ENCODE measurements at places on chromosomes 3 and 15.

GRCh38 chr15:67276666-67277065 is 22.1 kb downstream of the IQCH start:
- no peak for DNase-seq

GRCh38 chr3:157101486-157101885 is 58.5 kb downstream of the CCNL1 start:
- no peak for DNase-seq

GRCh38 chr15:61702224-61703020 is 357.8 kb downstream of the VPS13C start:
- DNase-seq, result no peak

GRCh38 chr3:141272906-141273662 is 41.5 kb downstream of the PXYLP1 start:
- no peak for DNase-seq

- DNase-seq, result no peak
Observed at GRCh38 chr3:70256566-70256965, 55.9 kb downstream of the MDFIC2 start.

GRCh38 chr3:129059311-129059958 is 1.1 kb upstream of the GP9 start:
- DNase-seq, result no peak

DNA sequence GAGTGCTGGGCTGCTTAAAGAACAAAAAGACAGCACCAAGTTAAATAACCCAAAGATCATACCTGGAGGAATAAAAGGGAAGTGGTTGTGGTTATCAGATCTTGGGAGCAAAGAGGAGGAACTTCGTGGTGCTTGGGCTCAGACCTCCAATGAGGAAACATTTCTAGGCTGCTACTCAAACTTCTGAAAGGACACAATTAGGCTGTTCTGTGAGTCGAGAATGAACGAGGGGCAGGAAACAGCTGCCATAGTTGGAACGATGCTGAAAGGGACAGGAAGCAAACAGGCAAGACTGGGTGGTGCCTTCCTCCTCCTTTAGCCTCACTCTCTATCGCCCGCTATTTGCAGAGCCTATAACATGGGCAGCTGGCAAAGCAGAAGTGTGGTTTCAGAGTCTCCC is 276.3 kb upstream of the ARRDC4 start:
- DNase-seq, result no peak

DNA sequence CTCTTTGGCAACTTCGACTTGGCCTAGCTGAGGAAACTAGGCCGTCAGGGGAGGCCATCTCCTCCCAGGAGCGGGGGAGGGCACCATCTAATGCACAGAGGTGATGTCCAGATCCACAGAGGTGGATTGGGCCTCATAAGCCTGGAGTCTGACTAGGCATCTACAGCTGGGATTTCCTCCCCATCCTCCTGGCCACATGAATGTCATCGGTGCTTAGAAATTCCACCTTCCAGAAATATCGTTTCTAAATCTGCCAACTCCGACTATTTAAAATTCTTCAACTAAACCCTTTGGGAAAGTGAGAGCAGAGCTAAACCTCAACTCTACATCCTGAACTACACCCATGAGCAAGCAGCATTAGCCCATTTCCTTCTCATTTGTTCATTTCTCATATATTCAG is 118.7 kb downstream of the WNT5A start:
- DNase-seq, result no peak

DNA sequence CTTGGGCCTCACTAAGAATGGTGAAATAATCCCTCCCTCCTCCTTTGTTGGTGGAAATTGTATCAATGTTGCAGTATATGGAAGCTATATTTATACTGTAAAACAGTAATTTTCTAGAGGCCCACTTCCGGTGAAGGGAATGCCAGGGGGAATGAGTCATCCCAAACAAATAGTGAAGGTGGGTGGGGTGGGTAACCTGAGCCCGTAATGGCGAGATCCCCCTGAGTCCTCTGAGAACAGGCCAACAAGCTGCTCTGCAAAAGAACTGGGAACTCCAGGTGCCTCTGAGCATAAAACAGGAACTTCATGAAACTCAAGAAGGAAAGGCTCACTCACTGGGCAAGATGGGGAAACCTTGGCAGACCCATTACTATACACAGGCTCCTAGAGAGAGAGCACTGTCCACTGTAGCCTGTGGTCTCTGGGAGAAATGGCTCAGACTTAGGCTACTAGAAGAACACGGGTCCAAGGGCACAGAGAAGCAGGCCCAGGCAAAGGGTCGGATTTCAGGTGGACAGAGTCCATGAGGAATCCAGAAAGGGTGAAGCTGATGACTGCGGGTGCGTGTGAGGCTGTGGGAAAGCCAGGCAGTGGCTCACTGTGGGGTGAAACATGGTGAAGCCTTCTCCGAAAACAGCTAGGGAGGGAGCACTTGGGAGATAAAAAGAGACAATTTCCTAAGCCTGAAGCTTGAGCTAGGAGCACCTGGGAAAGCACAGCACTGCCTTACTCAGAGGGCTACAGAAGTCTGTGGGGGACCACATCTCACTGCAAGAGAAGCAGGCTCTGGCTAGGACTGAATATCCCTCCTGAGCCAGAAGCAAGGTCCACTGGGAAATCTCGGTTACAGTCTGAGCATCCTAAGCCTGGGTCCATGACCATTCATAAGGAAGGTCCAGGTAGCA is 19.8 kb downstream of the LARP6 start:
- DNase-seq, result no peak

DNA sequence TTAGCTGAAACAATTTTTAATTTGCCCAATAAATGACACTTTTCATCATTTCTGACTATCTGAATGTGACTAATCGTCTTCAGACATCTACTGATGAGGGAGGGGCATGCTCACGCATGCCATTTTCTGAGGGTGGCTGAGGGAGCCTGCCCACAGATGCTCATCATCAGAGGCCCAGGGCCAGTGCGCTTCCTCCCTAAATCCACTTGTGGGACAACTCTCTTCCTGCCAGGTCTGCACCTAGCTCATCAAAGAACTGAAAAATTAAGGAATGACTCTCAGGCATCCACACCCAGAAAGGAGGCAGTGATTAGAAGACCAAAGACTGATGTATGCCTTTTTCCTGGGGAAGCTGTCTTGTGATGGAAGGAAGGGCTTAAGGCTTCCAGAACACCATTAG is 22.8 kb downstream of the RTP3 start:
- no peak for DNase-seq

DNA sequence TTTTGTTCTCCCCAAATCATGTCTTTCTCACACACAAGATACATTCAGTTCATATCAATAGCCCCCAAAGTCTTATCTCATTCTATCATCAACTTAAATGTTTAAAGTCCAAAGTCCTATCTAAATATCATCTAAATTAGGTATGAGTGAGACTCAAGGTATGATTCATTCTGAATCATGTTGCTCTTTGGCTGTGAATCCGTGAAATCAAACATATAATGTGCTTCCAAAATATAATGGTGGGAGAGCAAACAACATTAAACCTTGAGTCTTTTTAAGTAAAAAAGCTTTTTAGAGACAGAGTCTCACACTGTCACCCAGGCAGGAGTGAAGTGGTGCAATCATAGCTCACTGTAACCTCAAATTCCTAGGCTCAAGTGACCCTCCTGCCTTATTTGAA is 139.1 kb downstream of the SAMMSON start:
- no peak for DNase-seq

DNA sequence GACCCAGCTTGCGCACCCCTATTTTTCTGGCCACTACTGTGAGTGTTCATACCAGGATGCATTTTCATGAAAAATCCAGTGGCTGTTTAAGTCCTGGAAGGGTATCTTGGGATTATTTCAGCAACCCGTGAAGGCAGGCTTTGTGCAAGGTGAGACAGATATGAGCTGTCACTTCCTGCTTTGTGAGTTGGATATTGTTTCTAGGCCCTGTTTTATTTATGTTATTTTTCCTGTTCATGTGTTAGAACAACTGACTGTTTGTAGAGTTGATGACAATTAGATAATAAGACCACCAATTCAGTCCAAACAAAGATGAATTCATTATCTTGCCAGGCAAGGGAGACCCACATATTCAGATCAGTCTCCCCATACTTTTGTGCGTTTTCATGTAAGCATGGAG is 42.5 kb downstream of the ZBTB38 start:
- no peak for DNase-seq

DNA sequence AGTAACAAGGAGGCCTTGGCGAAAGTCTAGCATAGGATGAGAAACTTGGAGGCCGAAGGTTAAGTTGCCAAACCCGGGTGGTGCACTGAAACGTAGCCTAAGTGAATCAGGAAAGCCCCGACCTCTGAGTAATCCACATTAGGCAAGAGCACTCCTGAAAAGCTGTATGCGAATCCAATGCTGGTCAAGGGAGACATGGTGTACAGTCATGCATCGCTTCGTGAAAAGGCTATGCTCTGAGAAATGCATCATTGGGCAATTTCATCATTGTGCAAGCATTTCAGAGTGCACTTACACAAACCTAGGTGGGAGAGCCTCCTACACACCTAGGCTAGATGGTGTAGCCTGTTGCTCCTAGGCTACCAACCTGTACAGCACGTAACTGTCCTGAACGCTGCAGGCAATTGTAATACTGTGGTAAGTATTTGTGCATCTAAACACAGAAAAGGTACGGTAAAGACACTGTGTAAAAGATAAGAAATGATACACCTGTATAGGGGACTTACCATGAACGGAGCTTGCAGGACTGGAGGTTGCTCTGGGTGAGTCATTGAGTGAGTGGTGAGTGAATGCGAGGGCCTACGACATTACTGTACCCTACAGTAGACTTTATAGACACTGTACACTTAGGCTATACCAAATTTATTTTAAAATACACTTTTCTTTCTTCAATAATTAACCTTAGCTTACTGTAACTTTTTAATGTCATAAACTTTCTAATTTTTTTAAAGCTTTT is 222.5 kb downstream of the SHQ1 start:
- no peak for DNase-seq

GRCh38 chr3:183460081-183461055 is 31.9 kb upstream of the MCF2L2 start:
- DNase-seq, result no peak

DNA sequence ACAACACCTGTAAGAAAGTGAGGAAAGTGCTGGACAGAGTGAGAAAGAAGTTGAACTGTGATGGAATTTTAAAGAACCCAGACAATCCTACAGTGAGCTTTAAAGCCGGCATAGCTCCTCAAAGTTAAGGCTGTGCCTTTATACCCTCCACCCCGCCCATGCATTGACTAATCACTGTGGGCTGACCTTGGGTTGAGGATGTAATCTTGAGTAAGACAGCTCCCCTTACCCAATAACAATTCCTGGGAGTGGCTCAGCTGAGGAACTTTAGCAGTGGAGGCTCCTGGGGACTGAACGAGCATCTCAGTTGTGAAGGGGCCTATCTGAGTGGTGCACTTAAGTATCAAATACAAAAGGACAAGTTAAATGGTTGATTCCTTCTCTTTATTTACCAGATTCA is 35.7 kb upstream of the ZNF770 start:
- DNase-seq, result no peak

GRCh38 chr15:73369154-73369694 is 466 bp upstream of the HCN4 start:
- DNase-seq, result no peak

- DNase-seq, result no peak
Observed at GRCh38 chr3:13518516-13518953, 30.4 kb upstream of the FBLN2 start.

- no peak for DNase-seq
Observed at GRCh38 chr15:90419738-90420406, 31.8 kb downstream of the IQGAP1 start.

DNA sequence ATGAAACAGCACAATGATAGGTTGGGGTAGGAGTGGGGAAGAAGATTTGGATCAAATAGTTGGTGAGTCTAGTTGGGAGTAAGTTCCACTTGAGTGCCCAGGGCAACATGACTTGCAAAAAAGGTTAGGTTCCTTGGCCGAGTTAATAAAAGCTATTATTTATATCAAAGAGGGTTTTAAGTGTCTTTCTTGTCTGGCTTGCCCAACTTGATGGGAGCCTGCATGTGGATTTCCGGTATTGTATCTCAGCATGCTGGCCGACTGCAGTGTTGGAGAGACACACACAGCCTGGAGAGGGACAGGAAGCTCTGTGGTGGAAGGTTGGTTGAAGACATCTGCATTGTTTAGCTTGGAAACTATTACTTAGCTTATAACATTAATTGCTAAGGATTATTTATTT is 449.5 kb upstream of the TBL1XR1 start:
- peak; percentile 26 for DNase-seq

- DNase-seq, result no peak
Observed at GRCh38 chr3:14525685-14526631, 14.2 kb downstream of the GRIP2 start.

DNA sequence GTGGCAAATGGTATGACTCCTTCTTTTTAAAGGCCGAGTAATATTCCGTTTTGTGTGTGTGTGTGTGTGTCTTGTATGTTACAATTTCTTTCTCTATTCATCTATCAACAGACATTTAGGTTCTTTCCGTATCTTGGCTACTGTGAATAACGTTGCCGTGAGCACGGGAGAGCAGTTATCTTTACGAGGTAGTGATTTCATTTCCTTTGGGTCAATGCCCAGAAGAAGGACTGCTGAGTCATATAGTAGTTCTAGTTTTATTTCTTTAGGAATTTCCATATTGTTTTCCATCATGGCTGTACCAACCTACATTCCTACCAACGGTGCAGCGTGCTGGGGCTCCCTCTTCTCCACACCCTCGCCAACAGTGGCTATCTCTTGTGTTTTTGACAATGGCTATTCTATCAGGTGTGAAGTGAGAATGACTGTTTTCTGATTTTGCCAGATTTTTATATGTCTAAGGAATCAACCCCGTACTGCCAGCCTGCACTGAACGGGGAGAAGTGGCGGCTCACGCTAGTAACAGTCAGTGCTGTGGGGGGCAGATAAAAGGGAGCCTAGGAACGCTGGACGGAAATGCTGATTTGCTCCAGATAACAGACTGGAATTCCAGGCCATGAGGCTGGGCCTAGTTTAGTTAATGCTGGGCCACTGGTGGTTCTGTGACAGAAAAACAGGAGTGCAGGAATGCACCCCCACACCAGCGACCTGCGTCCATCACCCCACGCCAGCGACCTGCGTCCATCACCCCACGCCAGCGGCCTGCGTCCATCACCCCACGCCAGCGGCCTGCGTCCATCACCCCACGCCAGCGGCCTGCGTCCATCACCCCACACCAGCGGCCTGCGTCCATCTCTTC is 168.1 kb downstream of the XXYLT1 start:
- DNase-seq, result peak; percentile 38

GRCh38 chr3:135990903-135991302 is 25.4 kb downstream of the PPP2R3A start:
- no peak for DNase-seq

DNA sequence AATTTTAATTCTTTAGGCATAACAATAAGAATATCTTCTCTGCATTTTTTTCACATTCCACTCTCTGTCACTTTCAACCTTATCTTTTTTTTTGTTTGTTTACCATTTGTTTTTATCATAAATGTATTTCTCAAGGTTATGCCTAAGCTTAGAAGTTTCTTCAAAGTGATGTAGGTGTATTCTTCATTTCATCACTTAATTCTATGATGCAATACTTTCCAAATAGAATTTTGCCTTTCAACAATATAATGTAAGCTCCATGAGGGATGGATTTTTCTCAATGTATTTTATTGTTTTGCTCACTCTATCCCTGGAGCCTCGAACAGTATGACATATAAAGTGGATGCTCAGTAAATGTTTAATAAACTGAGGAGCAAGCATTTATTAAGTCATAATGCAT is 444.9 kb downstream of the EPHA6 start:
- DNase-seq, result no peak

Measured in mucosa of descending colon (tissue), 3 donors.